Iris pigment epithelial cell (primary cell): ENCODE measurements at places on chromosomes 2 and 18.

GRCh38 chr2:225582355-225583116, 183.0 kb downstream of the NYAP2 start:
- DNase-seq = no peak

GRCh38 chr2:108449410-108450130, 564 bp downstream of the GCC2 start:
- DNase-seq = peak; percentile 36

GRCh38 chr2:202016579-202017227, 17.0 kb upstream of the FZD7 start:
- DNase-seq = no peak

GRCh38 chr2:217360781-217361482, 501.1 kb upstream of the TNP1 start:
- DNase-seq = peak; percentile 60

DNA sequence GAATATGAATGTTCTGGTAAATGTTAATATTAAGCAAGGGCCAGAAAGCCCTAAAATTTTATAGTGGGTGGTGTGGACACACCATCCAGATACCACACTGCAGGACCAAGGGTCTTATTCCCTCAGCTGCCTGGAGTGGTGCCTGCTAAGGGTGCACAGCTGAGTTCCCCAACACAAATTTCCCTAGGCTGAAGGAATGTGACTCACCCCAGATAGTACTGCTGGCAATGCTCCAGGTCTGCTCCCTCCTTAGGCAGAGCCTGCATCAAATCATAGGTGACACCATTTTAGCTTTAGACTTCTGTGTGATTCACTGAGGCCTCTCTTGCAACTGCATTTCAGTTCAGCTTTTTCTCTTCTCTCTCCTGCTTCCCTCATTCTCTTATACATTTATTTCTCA, 321.1 kb downstream of the SATB2 start:
- DNase-seq = peak; percentile 69

- DNase-seq = no peak
Observed at GRCh38 chr2:72183016-72183415, 35.4 kb upstream of the CYP26B1 start.
